ENCODE measurements at places on chromosomes 2 and 18.

DNA sequence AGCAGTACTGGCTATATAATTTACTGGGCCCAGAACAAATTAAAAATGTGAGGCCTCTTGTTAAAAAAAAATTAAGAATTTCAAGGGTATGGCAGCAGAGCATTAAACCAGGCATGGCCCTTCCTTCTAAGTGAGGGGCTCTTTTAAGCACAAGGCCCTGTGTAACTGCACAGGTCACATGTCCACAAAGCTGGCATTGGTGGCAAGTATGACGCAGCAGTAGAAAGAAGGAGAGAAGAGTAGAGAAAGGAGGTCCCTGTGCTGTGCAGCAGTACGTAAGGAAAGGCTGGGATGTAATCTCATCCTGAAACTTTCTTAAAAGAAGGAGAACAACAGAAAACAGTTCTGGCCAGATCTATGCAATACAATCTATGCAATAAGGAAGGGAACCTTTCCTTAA, 51.2 kb downstream of the MBD2 start:
- DNase-seq = no peak

- DNase-seq = no peak
Observed at GRCh38 chr2:58584606-58585118, 343.5 kb upstream of the FANCL start.

DNA sequence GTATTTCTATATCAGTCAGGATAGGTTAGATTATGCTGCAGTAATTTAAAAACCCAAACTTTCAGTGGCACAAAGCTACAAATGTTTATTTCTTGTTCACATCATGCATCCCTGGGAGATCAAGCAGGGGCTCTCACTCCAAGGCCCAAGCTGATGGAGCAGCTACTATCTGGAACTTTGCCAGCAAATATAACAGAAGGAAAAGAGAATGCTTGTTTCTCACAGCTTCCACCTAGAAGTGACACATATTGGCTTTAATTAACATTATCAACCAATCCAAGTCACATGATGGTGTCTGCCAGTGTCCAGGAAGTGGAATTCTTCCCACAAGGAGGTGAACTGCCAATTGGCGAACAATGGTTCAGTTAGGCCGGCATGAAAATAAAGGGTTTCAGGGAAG, 306.9 kb downstream of the BCL11A start:
- no peak for DNase-seq

- no peak for DNase-seq
Observed at GRCh38 chr2:9091811-9092210, 88.3 kb upstream of the MBOAT2 start.

DNA sequence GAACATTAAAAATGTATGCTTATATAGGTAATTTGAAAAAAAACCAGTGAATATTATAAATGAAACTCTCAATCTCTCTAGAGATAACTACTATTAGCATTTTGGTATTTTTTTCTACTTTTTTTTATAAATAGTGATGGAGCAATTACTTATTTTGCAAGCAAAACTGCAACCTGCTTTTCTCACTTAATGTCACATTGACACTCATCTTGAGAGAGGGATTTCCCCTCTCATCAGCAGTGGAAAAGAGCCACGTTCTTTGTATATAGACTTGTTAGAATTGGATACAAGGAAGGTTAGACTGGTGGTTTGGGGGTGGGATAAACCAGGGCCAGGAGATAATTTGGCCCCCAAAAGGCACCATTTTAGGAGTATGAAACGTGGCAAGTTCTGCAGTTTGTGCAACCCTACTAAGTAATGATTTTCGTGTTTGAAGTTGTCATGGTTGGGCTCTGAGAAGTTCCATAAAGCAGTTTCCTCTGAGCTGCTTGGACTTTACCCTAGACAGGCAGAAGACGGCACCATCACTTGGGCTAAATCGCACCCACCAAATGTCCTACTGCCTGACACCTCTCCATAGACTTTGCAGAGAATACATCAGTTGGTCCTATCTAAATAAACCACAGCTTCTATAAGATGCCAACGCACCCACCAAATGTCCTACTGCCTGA, 194.0 kb downstream of the ACTR3 start:
- no peak for DNase-seq

GRCh38 chr2:162928356-162928755, 89.8 kb upstream of the KCNH7 start:
- no peak for DNase-seq

DNA sequence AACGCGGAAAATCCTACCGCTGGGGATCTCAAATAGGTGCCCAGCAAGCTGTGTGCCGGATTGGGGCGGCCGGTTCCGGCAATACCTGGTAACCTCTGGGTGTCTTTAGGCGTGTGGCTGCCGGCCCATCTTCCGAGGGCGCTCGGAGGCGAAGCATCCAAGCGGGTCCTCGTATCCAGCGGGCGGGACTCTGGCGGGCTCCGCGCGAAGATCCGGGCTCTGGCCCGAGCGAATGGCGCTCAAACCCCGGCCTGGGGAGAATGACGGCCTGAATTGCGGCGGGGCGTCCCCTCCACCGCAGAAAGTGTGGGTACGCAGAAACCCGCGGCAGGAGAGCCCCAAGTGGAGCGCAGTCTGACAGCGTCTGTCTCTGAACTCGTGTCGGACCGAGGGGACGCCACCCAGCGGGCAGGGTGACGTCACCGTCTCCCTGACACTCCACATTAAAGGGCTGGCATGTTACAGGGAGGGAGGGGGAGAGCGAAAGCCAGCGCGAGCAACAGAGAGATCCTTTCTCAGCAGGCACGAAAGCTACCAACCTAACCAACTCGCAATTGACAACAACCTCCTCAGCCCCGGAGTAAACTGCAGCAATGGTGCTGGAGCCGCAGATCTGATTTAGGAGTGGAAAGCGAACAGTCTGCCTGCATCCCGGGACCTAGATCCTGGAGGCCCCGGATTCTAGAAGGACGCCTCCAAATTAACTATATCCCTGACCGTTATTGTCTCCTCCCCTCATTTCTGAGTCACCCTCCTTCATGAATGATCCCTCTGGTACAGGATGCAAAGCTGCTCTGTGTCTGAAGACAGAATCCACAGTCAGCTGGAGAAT, at the start of gene SKOR2:
Gene SKOR2 (minus strand): TSS at position 372 of the 832 bp plus-strand sequence. CDS start 2,477 bp downstream, outside the sequence.
- no peak for DNase-seq

- no peak for DNase-seq
Observed at GRCh38 chr18:37640504-37640903, 74.9 kb upstream of the CELF4 start.

DNA sequence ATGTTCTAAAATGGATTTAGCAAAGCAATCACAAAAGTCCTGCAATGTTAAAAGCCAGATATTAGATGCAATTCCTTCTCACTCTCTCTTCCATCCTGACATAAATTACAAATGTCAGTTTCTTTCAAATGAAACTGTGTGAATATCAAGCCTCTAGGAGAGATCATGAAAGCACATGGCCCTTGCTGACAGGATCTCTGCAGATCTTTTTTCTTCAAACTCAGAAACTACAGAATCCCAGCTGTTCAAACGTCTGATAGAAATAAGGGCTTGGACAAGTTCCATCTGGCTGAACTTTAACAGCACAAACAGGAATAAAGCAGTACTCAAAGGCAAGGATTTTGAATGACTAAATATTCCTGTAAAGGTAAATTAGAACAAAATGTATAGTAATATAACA, 47.6 kb downstream of the PDE1A start:
- DNase-seq = no peak

DNA sequence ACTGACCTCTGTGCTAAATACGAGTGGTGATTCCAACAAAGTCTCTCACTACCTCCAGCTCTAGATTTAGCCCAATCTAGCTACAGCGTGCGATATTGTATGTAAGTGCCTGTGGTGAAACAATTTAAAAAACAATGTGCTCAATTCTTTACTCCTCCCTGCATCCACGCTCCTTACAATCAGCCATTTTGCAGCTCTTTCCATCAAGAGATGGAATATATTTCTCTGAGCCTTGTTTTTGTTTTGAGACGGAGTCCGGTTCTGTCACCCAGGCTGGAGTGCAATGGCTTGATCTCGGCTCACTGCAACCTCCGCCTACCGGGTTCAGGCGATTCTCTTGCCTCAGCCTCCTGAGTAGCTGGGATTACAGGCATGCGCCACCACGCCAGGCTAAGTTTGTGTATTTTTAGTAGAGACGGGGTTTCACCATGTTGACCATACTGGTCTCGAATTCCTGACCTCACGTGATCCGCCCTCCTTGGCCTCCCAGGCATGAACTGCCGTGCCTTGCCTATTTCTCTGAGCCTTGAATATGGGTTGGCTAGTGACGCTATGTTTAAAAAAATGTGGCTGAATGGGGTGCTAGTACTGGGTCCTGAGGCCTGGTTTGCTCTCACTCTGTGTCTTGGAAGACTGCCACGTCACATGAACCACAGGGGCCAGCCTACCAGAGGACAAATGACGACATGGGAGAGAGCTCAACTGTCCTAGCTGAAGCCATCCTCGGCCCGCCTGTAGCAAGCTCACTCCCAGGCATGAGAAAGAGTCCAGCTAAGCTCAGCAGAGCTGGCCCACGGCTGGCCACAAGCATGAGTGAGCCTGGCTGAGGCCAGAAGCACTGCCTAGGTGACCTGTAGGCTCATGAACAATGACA, 14.8 kb downstream of the WDFY1 start:
- peak; percentile 58 for DNase-seq

DNA sequence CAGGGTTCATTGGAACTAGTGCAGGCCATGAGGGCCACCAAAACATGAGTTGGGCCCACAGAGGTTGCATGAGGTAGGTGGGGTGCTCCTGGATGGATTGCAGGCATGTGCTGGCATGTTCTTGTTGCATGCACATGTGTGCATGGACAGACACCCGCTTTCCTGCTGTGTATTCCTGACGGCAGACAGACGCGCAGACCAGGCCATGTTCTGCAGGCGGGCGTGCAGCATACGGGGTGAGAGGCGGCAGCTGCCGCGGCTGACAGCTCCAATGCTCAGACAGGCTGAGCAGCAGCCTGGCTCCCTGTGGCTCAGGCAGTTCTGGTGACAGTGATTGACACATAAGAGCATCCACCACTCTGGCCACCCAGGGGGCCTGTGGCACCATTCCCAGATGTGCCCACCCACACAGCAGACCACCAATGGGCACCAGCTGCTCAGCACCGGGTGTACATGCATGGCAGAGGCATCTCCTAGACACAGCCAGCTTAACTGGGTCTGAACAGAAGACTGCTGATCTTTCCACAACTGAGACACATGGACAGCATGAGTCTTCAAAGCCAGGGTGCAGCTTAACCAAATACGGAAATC, 21.2 kb downstream of the HS1BP3 start:
- DNase-seq = no peak

- DNase-seq = peak; percentile 68
Observed at GRCh38 chr2:20597860-20598183, 53.1 kb downstream of the HS1BP3 start.

DNA sequence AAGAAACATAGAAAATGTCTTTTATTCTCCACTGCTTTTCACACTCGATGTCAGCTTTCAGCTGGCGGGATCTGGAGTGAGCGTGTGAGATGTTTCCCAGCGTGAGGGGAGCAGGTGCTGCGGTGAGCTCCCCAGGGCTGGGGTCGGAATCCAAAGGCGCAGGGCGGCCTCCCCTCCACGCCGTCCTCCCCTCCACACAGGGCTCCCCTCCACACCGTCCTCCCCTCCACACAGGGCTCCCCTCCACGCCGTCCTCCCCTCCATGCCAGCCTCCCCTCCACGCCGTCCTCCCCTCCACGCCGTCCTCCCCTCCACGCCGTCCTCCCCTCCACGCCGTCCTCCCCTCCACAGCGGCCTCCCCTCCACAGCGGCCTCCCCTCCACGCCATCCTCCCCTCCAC, 26.9 kb upstream of the KCNG2 start:
- DNase-seq = peak; percentile 79

DNA sequence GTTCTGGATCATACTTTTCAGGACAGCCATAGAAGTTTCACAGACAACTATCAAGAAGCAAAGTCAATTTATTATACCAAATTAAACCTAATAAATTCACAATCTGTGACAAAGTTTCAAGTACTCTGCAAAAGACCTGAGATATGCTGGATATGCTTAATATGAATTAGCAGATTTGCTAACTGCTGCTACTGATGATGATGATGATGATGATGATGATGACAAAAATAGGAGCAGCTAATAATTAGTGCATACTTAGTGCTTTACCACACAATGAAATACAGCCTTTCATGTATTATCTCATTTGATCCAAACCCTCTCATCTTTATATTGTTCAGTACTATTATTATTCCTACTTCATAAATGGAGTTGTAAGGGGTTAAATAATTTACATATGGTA, 215.7 kb upstream of the CYP26B1 start:
- DNase-seq = no peak

DNA sequence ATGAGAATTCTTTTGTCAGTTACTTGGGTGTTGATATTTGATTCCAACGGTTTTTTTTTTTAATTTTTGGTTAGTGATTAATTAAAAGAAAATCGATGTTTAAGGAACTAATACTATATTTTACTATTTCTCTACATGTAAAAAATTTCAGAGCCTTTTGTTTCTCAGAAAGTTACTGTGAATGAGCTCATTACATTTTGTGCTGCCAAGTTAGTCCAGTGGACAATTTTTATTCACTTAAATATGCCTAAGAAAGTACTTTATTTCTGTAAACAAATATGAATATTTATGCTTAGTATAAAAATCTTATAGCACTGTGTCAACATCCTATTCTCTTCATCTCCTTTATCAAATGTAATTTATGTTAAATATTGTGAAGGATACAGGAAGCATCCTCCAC, 309.3 kb downstream of the CTNNA2 start:
- DNase-seq = no peak

DNA sequence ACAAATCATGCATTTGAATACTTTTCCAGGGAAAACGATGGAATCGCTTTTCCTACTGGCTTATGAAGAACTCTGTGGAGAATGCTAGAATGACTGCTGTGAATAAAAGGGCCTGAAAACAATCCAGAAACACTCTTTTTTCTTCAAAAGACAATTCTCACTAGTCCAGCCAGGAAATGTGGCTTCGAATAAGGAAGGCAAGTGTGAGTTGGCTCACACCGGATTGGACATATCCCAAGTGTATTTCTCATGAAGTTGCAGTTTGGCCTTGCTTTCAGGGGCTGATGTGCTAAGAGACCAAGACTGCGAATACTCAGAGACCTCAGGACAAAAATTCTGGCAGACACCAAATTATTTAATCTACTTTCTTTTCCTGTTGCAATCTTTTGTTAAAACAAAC, 54.1 kb downstream of the FIGN start:
- DNase-seq = no peak

DNA sequence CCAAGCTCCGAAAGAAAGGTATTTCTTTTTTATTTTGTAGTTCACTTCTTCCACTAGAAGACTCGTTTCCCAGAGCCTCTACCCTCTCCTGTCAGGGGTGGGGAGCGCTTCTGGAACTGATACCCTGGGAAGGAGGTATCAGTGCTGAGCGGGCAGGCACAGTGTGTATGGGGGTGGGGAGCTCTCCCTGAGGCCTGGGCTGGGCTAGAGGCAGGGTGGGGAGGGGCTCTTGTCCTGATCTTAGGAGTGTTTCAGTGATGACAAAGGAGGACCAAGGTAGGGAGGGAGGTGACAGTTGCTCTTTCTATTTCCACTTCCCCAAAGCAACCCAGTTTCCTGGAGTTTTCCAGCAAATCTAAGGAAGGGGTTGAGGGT, 65.4 kb downstream of the ARHGAP25 start:
- DNase-seq = no peak

GRCh38 chr2:100104718-100105677, 37.4 kb downstream of the AFF3 start:
- DNase-seq = no peak

- DNase-seq = no peak
Observed at GRCh38 chr2:240791821-240792628, 28.0 kb downstream of the KIF1A start.
